ENCODE measurements at places on chromosomes 1 and 21.

GRCh38 chr1:47759936-47760629 is 237.1 kb downstream of the TRABD2B start:
- DNase-seq: no peak

DNA sequence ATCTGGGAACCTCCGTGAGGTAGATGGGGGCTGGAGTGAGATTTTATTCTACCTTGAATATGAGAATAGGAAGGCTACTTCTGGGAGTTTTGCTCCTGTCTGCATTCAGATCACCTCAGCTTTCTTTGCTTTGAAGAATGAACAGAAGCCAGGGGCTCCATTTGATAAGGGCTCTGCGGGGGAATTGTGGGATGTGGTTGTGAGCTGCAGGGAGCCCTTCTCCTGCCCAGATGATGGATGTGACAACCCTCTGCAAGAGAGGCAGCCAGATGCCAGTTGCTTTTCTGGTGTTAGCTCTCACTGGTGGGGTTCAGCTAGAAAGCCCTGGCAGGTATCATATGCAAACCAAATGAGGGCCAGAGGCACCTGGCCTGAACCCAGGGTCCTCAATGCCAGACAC is 21.5 kb downstream of the IER5 start:
- DNase-seq: no peak

GRCh38 chr1:111878649-111879048 is 110.8 kb downstream of the KCND3 start:
- no peak for DNase-seq

GRCh38 chr1:28887419-28887834 is 26.9 kb upstream of the EPB41 start:
- no peak for DNase-seq

DNA sequence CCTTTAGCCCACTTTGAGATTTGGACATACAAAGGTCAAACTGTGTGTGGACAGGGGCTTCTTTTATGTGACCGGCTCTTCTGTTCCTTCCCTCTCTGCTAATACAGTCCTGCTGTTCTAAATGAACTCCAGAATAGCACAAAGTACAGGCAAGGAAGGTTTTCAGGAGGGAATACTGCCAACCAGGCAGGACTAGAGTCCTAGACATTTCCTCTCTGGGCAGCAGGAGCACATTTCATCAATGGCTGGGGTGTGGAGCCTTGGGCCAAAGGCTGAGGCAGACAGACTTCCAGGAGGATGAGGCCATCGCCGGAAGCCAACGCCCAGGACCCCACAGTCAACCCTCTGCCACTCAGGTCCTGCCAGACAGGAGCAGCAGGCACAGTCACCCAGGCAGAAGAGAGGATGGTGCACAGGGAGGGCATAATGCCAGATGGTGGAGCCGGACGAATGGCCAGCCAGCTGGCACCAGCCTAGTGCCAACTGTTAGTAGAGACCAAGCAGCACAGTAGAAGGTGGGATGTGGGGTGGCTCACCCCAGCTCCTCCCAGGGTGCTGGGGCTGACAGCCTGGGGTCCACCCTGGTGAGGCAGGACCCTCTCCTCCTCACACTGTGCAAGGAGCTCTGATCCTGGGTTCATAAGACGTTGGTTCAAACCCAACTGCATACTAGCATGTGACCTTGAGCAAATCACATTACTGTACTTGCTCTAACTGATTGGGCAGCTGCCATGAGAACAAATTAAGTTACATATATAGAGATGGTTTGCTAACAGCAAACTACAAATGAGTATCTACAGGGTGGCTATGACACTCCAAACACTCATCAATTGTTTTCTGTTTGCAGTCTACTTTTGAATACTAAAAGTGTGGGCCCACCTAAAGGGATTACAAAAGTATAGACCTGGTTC is 410.7 kb downstream of the SIPA1L2 start:
- no peak for DNase-seq

DNA sequence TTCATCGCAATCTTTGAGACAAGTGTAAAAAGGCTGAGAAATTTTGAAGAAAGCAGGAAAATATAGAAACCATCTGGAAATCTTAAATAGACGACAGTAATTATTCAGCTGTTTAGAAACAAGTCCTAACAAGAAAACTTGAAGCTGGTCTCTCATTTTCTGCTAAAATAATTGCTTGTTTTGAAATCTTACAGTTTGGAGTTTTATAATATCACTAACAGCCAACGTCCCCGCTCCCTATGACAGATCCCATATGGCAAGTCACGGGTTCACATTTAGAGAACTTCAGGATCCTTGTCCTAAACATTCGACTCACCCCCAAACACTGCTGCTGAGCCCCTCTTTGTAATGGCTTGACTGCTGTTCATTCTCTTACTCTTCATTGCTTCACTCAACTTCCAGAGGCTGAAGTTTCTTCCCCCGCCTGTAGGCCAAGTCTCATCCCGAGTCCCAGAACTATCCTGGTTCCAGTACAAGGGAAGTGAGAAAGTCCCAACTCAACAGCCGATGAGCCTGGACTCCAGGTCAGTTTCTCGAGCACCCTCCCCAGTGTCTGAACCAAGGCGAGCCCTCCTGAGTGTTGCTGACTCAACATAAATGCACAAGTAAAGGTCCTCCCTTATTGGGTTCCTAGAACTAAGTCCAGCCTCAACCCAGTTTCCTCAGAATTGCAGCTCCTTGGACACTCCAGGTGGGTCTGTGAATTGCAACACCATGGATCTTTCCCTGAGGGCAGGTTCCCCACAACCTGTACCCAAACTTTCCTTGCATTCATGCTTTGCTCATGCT is 93.4 kb upstream of the BACE2 start:
- no peak for DNase-seq

DNA sequence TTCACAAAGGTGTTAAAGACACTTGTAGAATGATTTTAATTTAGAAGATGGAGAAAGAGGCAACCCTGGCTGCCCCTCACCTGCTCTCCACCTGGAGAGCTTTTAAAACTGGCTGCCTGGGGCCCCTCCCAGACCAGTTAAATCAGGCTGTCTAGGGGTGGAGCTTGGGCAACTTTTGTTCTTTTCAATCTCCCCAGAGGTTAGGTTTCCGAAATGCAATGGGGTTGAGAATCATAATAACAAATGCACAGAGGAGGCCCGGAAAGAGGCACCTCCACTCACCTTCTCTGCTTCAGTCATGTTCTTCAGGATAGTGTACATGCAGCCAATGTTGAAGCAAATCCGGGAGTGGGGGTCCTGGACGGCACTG is 400 bp downstream of the NCF2 start:
- no peak for DNase-seq

- DNase-seq: no peak
Observed at GRCh38 chr1:22375601-22376000, 76.0 kb upstream of the ZBTB40 start.

DNA sequence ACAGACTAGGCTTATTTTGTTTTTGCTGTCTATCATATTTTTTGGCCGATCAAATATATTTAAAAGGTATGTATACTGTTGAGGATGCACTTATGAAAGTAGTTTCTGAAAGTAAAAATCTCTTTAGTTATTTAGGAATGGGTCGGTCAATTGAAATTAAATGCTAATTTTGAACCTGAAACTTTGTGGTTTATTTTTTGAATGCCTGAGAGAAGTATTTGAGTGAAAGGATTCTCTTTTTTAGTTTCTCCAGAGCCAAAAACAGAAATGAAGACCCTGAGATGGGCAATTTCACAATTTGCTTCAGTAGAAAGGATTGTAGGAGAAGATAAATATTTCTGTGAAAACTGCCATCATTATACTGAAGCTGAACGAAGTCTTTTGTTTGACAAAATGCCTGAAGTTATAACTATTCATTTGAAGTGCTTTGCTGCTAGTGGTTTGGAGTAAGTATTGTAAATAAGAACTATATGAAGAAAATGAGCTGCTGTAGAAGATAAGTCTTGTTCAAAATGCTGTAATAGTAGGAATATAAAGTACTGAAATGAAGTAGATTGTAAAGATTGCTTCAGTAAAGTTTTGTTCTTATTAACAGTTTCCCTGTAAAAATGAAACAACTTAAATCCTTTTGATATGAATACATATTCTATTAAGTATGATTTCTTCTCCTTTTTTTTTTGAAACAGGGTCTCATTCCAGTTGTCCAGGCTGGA is 11.5 kb downstream of the USP1 start:
- no peak for DNase-seq

DNA sequence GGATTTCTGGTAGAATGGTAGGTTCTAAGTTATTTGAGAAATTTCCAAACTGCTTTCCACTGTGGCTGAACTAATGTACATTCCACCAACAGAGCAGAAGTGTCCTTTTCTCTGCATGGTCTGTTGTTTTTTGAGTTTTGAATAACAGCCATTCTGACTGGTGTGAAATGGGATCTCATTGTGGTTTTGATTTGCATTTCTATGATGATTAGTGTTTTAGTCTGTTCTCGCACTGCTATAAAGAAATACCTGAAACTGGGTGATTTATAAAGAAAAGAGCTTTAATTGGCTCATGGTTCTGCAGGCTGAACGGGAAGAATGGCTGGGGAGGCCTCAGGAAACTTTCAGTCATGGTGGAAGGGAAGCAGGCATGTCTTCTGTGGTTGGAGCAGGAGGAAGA is 80.3 kb downstream of the SDCCAG8 start:
- no peak for DNase-seq

GRCh38 chr1:232578651-232579195 is 51.2 kb downstream of the SIPA1L2 start:
- no peak for DNase-seq

DNA sequence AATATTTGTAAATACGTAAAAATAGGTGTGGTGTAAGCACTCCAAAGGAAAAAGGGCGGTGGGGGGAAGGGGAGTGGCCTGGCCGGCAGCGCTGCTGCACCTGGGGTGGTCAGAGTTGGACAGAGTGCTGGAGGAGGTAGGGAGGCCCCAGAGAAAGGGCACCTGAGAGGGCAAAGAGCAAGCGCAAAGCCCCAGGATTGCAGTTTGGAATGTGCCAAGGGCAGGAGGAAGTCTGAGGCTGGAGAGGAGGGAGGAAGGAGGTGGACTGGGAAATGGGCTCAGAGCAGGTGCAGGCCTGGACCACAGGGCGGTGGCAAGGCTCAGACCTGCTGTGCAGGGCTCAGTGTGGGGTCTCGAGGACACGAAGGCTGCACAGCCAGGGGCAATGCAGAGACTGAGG is 30.6 kb downstream of the LDLRAP1 start:
- DNase-seq: no peak

DNA sequence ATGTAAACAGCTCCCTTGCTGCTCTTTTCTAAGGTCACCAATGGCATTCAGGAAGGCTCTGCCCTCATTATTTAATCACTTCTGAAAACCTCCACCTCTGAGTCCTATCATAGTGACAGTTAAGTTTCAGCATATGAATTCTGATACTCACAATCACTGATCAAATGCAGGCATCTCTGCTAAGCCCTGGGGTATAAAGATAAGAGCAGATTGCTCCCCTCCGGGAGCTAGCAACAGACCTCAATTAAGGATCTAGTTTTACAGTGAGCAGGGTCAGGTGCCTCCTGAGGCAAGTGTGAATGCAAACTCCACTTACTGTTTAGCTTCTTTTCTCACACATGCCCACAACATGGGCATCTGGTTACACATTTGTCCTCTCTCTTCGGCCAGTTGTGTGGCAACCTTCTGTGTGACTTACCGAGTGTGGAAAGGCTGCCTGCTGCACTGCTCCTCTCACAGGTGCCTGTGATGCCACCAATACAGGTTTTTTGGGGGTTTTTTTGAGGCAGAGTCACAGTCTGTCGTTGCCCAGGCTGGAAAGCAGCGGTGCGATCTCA is 15.0 kb downstream of the IL10RB start:
- DNase-seq: no peak

GRCh38 chr21:33948951-33949444 is 33.4 kb upstream of the ATP5PO start:
- DNase-seq: no peak

DNA sequence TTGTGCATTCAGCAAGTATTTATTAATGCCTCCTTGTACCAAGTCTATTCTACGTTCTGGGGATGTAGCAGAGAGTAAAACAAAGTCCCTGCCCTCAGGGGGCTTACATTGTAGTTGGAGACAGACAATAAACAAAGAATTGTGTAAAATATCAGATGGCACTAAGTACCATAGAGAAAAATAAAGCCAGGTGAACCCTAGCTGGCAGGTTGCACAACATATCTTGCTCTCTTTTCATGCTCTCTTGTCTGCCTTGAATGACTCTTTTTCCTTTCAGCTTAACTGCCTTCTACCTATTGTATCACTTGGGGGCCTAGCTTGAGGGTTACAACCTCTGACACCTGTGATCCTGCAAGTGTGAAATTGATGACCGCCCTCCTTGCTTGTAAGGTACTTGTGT is 20.7 kb upstream of the FASLG start:
- no peak for DNase-seq

DNA sequence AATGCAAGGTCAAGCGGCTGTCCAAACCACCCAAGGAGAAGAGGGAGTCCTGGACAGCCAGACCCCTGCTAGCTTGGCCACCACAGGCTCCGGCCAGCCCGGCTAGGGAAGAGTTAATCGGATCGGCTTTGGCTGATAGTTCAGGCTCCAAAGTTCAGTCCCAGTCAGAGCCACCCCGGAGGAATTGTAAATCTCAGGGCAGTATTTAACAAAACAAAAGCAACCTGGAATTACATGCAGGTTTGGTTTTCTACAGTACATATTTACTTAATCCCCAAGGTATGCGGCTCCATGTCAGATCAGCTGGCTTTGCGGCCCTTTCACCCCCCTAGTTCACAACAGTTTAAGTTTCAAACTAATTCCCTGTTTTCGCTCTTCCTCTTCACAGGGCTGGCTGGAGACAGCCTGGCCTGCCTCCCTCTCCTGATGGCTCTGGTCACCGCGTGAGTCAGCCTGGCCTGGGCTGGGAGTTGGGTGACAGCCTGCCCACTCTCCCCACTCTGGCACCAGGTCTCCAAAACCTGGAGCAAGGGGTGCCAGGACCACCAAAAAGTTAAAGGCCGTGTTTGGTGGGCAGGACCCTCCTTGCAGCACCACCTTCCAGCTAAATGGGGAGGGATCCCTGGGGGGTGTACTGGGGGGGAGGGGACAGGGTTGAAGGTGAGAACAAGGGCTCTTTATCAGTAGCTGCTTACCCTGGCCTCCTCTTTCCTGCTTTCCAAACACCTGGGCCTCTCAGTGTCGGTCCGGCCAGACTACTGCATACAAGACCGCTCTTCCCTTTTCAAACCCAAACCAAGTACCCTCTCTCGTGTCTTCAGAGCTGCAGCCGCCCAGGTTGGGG is 1.9 kb downstream of the DHRS3 start:
- no peak for DNase-seq

DNA sequence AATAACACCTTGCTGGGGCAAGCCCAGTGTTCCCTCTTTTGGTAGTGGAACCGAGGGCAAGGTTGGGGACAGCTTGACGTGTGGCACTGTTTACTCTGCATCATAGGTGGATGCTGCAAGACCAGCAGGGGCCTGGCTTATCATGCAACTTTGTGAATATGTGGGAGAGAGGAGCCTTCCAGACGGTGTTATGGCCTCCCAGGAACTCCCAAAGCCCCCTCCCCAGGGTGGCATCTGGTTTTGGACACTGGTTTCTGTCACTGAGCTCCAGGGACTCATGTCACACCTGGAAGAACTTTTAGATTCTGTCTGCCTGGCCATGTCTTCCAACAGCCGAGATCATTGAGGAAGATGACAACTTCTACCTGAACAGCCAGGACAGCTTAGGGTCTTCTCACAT is 1.4 kb upstream of the TLR5 start:
- no peak for DNase-seq

GRCh38 chr1:19708567-19709110 is 44.0 kb downstream of the HTR6 start:
- DNase-seq: no peak

GRCh38 chr1:43822040-43822690 is 111.4 kb upstream of the ARTN start:
- peak; percentile 93 for DNase-seq

Data from HS-5 (cell line).